A375 (cell line): ENCODE measurements at places on chromosomes 12 and 14. TPM values are rescaled to one million over a fixed set of nuclear protein-coding genes. Genes with fewer than 3 reads are reported as not detected.

Gene CIDEB
- not detected in 2 replicates for total RNA-seq

Gene SIX6
- total RNA-seq = 0.08 TPM in 1 of 2 replicates, not detected in the other

Gene AP5M1
- 4.7 and 6.1 TPM in 2 replicates for total RNA-seq

Gene PYGL
- 140 and 154 TPM in 2 replicates for total RNA-seq

Gene CCDC184
- 0.53 and 0.82 TPM in 2 replicates for total RNA-seq

Gene TRHDE
- total RNA-seq = 16.2 and 25.0 TPM in 2 replicates

Gene ENDOU
- 0.13 TPM in 1 of 2 replicates, not detected in the other for total RNA-seq

Gene PSMC1
- total RNA-seq = 133 and 178 TPM in 2 replicates

Gene LRRC23
- 12.7 and 15.2 TPM in 2 replicates for total RNA-seq

Gene PTPRQ
- total RNA-seq = 0.08 TPM in 1 of 2 replicates, not detected in the other
